HCT116 (cell line): ENCODE measurements at places on chromosomes 4 and X.

GRCh38 chr4:33226133-33226532 is 2506.0 kb downstream of the PCDH7 start:
- H3K4me1 ChIP-seq, result no peaks in the 10 kb centered on the region
- no peak overlapping the region for H3K27ac ChIP-seq
- no peaks in the 10 kb centered on the region for H3K36me3 ChIP-seq
- no peak overlapping the region for H3K4me3 ChIP-seq
- no peak for DNase-seq
- no peaks in the 10 kb centered on the region for H3K27me3 ChIP-seq

DNA sequence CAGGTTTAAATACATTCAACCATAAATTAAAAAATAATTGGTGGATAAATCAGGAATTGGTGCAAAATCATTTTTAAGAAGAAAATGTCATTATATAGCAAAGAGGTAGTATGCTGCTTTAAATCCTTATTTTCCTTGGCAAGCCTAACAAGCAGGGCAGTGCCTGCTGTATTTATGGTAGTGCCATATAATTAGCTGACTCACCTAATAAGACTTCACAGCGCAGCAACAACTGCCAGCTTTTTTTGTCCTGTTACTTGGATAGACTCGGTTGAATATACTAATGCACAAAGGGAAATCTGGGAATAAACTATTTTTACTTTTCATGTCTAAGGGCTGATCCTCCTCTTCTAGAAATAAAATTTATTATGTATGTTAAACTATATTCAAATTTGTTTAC is 99.1 kb downstream of the SNCA start:
- H3K4me3 ChIP-seq, result no peak overlapping the region
- H3K36me3 ChIP-seq, result no peaks in the 10 kb centered on the region
- DNase-seq, result no peak
- H3K27me3 ChIP-seq, result no peaks in the 10 kb centered on the region

- no peak for DNase-seq
- 0 out of 2 replicates have a peak, but pooled peaks cover 3% of the 10 kb centered on the region for H3K4me1 ChIP-seq
- no peak overlapping the region for H3K4me3 ChIP-seq
- H3K27me3 ChIP-seq, result no peaks in the 10 kb centered on the region
Observed at GRCh38 chrX:110000000-110000399, 2.9 kb upstream of the TMEM164 start.

DNA sequence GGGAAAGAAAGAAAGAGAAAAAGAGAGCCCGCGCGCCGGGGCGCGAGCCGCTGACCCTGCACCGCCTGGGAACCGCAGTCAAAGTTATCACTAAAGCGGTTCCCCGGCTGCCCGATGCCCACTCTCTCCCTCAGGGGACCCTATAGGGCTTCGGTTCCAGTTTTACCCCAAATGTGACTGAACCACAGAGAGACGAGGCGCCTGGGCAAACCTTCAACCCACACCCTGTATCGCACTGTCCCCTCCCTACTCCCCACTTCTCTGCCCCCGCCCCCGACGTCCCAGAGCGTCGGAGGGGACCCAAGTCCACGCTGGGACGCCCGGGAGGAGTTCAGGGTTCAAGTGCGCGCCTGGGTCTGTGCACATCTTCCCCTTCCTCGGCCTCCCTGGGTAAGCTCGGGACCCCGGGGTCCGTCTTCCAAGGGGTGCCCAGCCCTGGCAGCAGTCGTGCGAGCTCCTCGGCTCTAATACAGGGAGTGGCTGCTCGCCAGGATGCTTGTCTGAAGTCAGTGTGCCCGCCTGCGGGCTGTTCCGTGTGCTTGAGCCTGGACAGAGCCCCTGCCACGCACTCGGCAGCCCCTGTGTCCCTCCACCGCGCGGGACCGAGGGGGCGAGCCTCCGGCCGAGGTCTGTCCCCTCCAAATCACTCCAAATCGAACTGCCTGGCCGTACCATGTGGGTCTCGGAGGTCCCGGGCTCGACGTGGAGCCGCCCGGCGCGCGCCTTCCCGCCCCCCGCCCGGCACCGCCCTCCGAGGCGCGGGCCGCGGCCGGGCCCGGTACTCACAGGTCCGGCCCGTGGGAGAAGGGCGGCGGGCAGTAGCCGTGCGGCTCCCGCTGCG is 960 bp downstream of the TRPC3 start:
- no peaks in the 10 kb centered on the region for H3K27me3 ChIP-seq
- H3K36me3 ChIP-seq, result no peaks in the 10 kb centered on the region
- H3K4me3 ChIP-seq, result peak overlapping the region; percentile 30
- peak overlapping the region; percentile 11; the same call in 1 of the 2 replicates for H3K27ac ChIP-seq
- H3K4me1 ChIP-seq, result no peaks in the 10 kb centered on the region

GRCh38 chr4:48851651-48852050 is 20.8 kb downstream of the OCIAD1 start:
- H3K4me1 ChIP-seq, result no peaks in the 10 kb centered on the region
- no peaks in the 10 kb centered on the region for H3K27me3 ChIP-seq
- peaks cover 30% of the 10 kb centered on the region for H3K36me3 ChIP-seq
- no peak overlapping the region for H3K4me3 ChIP-seq
- H3K27ac ChIP-seq, result no peak overlapping the region
